ENCODE measurements at places on chromosomes 3 and 15.
A peak's percentile ranks its signal among the peaks of the same experiment; 100 is the strongest.

DNA sequence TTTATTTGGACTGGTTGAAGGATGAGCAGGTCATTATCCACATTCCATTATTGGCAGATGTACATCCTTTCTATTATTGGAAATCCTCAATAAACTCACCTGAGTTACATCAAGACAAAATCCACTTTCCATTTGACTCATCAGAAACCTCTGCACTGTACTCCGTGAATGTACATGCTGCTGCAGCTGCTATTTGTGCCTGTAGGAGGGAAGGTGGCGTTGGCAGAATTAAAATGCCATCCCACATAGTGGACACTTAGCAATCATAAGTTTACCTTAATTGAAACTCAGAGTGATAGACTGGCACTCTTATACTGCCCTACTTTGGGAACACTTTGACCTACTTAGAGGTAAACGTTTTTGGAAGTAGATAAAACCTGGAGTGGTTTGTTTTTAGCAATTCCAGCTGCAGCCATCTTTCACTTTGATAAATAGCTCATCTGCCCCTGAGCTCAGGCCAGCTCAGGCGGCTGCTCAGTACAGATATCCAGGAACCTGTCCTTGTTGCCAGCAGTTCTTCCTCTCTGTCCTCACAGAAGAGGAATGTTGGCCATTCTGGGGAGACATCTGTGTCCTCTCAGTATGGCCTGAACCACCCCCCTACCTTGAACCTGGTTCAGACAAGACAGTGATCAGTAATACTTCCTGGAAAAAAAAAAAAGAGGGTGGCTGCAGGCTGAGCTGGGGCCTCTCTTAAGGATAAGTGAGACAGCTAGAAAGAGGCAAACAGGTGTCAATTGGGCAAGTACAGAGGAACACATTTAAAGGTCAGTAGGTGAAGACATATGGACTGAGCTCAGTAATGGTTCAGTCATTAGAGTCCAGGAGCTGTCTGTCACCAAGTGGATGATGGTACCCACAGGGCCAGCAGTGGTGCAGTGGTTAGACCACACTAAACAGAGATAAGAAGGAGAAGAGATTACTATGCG lies 153.4 kb upstream of the UMPS start:
- DNase-seq = no peak

- DNase-seq = no peak
These were observed 208.8 kb upstream of the IL12A start for GRCh38 chr3:159779883-159780282.

GRCh38 chr15:35667908-35668307 lies 121.9 kb upstream of the DPH6 start:
- DNase-seq = no peak

- no peak for DNase-seq
These were observed 1092.2 kb upstream of the CFAP20DC start for GRCh38 chr3:60142009-60142408.

- DNase-seq = peak; percentile 71
These were observed 3.8 kb downstream of the TCTA start for GRCh38 chr3:49415931-49416601.

GRCh38 chr15:80010131-80010673 lies 39.2 kb upstream of the BCL2A1 start:
- DNase-seq = no peak

DNA sequence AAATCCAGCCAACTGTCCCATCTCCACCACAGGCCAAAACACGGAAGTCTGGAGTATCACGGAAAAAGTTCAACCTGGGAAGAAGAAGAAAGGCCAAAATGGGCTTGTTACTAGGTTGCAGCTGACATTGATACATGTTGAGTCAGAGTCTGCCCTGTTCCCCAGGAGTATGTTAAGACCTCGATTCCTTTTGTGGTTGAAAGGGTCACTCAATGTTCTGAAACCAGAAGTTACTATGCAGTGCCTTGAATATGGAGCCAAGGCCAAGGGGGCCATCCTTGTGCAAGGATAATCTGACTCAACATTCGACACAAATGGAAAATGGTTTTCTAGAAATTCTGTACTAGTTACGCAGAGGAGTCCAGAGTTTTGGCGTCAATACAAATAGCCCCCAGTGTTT lies 104.2 kb downstream of the DGKG start:
- DNase-seq = no peak

- DNase-seq = no peak
These were observed 31.0 kb downstream of the FSTL1 start for GRCh38 chr3:120419797-120420196.

GRCh38 chr3:153901152-153901551 lies 220.0 kb upstream of the ARHGEF26 start:
- DNase-seq = no peak

- DNase-seq = no peak
These were observed 59.5 kb upstream of the TSPAN3 start for GRCh38 chr15:77130315-77130930.

- DNase-seq = no peak
These were observed 317.5 kb upstream of the CNTN6 start for GRCh38 chr3:775178-775880.

DNA sequence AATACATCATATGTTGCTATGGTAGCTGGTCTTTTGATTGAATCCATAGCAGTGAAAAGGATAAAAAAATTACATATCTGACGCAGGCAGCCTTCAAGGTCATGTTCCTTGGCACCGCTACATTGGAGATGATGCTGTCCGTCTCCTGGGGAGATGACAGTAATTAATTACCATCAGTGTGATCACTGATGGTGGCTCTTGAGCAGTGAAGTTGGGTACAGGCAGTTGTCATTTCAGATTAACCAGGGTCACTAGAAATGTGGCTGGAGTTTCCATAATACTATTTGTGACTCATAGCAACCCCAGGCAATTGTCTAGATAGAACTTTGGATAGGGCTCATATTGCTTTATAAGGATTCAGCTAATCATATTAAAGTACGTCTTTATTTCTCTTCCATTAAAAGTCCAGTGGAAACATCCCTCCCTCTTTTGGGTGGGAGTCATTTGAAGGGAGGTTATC lies 136.3 kb downstream of the THSD4 start:
- DNase-seq = no peak

- no peak for DNase-seq
These were observed 22.4 kb downstream of the CXCR6 start for GRCh38 chr3:45965653-45966052.

GRCh38 chr3:105868431-105868741 lies 426 bp downstream of the CBLB start:
- DNase-seq = peak; percentile 38

DNA sequence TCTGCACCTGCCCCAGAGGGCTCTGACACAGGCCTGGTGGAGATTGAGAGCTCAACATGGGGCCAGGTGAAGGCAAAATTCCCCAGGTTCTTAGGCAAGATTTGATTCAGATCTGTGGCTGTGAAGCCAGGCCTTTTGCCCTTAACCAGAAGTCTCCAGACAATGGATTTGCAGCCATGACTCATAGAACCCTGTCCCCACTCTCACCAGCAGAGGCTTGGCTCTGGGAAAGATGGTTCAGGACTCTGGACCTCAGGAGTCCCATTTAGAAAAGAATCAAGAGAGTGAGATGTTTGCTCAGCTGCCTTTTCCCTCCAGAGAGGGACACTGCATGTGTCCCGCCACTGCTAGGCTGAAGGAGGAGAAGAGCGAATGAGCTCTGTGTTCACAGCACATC lies 361.4 kb upstream of the ICE2 start:
- DNase-seq = no peak

- DNase-seq = no peak
These were observed 8.8 kb upstream of the RARB start for GRCh38 chr3:25419251-25419650.

DNA sequence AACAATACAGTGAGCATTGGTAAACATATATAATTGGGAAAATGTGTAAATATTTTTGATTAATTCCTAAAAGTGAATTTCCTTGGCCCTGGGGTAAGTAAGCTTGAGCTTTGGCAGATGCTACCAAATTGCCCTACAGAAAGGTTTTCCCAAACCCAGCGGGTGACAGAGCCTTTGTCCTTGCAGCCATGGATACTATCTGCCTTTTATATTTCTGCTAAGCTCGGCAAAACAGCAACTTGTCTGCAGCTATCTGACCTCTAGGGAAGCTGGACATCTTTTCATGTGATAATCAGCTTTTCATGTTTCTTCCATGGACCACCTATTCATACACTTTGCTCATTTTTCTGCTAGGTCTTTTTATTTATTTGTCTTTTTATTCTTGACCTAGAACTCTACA lies 64.7 kb upstream of the SEC22A start:
- no peak for DNase-seq
